Progenitor cell of endocrine pancreas (in vitro differentiated cells): ENCODE measurements at places on chromosomes 6 and 20. TPM values are rescaled to one million over a fixed set of nuclear protein-coding genes. Genes with fewer than 3 reads are reported as not detected.

The ZNF335 gene
- 27.4 and 28.5 TPM in 2 replicates for total RNA-seq

The NOTCH4 gene
- 4.3 and 4.7 TPM in 2 replicates for total RNA-seq

The KIAA0408 gene
- total RNA-seq, result 0.91 and 1.4 TPM in 2 replicates

The TP53TG5 gene
- not detected in 2 replicates for total RNA-seq

The SLC32A1 gene
- not detected in 2 replicates for total RNA-seq

The PLN gene
- 0.55 and 0.62 TPM in 2 replicates for total RNA-seq

The FAM184A gene
- total RNA-seq, result 20.9 and 23.0 TPM in 2 replicates

The OR12D3 gene
- not detected in 2 replicates for total RNA-seq

The CLVS2 gene
- total RNA-seq, result 0.34 and 0.69 TPM in 2 replicates

The LCA5 gene
- total RNA-seq, result 8.9 and 9.9 TPM in 2 replicates

The TXLNB gene
- not detected in 2 replicates for total RNA-seq
